ENCODE measurements at places on chromosomes 1 and 21.
A peak's percentile ranks its signal among the peaks of the same experiment; 100 is the strongest.

DNA sequence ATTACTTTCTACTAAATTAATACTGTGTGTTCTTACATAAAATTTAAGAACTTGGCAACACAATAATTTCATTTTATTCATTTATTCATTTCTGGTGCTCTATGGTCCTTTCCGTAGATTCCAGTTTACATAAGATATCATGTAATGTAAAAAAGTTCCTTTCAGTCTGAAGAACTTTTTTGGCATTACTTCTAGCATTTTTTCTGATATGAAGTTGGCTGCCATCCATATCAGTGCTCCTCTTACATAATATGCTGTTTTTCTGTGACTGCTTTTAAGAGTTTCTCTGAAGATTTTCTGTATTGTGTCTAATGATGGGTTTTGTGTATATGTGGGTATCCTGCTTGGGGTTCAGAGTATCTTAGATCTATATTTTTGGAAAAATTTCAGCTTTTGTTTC, 34.8 kb downstream of the LIN9 start:
- no peak for DNase-seq

DNA sequence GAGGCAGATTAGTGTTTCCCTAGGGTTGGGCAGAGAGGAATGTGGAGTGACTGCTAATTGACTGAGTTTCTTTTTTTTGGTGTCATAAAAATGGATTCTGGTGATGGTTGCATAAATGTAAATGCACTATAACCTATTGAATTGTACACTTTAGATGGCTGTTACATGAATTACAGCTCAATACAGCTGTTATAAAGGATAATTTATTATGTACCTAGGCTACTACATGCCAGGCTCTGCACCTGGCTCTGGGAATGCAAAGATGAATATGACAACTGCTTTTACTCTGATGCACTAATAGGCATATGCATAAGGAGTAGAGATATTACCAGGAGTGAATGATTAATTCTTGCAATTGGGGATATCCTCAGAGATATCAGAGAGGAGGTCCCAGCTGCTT, 345.3 kb downstream of the PTBP2 start:
- no peak for DNase-seq

- peak; percentile 53 for DNase-seq
Observed at GRCh38 chr1:151993734-151994496, at the start of gene S100A10. Gene S100A10 (minus strand): TSS chr1:151993859. CDS start chr1:151986230, 7,629 bp downstream.

DNA sequence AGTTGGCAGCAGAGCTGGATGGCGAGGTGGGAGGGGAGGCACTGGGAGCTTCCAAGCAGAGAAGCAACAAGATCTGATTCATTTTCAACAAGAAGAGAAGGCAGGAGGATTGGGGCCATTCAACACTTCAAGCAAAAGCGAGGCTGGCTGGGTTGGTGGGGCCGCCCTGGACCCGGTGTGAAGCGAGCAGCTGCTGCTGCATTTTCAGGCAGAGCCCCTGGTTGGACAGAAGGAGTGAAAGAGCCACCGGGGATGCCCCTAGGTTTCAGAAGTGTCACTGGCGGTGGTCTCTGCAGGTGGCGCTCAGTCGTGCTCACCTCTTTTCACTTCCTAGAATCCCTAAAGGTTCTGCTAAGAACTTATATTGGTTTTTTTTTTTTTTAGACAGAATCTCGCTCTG, 18.0 kb downstream of the SLC2A7 start:
- no peak for DNase-seq

- no peak for DNase-seq
Observed at GRCh38 chr21:29499734-29500343, 201.1 kb downstream of the BACH1 start.

DNA sequence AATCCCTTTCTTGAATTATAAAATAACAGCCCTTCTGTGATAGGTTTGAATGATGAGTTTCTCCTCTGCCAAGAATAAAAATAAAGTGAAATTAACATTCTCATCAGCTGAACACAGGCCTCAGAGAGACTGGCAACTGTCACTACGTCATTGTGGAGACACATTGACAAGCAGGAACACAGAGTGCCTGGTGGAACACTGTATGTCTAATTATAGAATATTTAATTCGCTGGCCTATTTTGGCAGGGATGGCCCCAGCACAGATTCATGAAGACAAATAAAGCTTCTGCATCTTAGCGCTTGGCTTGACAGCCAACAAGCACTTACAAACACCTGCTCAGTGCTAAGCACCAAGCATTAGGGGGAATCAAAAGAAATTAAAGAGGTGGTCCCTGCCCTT, 52.0 kb upstream of the SMYD2 start:
- DNase-seq = no peak

- no peak for DNase-seq
Observed at GRCh38 chr1:1597275-1597930, 2.5 kb downstream of the FNDC10 start.

- no peak for DNase-seq
Observed at GRCh38 chr1:38833146-38833545, 26.4 kb downstream of the RRAGC start.

- no peak for DNase-seq
Observed at GRCh38 chr21:34916446-34916845, 132.7 kb downstream of the RUNX1 start.

- no peak for DNase-seq
Observed at GRCh38 chr1:184110272-184111204, 59.0 kb downstream of the TSEN15 start.

GRCh38 chr1:233554037-233554436, 59.9 kb upstream of the KCNK1 start:
- no peak for DNase-seq

- DNase-seq = no peak
Observed at GRCh38 chr1:212237651-212238050, 47.6 kb upstream of the PPP2R5A start.

DNA sequence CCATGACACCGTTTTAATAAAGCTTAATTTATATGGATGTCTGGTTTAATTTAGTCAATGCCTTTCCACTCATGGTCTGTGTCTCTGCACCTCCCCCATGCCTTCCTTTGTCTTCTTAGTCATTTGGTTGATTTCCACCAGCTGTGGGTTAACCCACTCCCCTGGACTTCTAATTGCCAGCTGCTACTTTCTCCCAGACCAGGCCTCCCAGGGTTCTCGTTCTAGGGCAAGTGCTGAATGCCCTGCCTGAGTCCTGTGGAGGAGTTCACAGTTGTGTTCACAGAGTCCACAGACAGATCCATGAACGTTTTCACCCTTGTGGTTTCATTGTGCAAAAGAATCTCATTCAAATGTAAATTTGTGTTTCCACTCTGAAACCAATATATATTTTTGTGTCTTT, 243.4 kb downstream of the NUF2 start:
- no peak for DNase-seq

- no peak for DNase-seq
Observed at GRCh38 chr1:9201401-9202239, 33.0 kb upstream of the H6PD start.

GRCh38 chr1:99784143-99784542, 17.7 kb upstream of the FRRS1 start:
- DNase-seq = no peak

- DNase-seq = no peak
Observed at GRCh38 chr1:88035578-88035977, 648.5 kb upstream of the PKN2 start.

DNA sequence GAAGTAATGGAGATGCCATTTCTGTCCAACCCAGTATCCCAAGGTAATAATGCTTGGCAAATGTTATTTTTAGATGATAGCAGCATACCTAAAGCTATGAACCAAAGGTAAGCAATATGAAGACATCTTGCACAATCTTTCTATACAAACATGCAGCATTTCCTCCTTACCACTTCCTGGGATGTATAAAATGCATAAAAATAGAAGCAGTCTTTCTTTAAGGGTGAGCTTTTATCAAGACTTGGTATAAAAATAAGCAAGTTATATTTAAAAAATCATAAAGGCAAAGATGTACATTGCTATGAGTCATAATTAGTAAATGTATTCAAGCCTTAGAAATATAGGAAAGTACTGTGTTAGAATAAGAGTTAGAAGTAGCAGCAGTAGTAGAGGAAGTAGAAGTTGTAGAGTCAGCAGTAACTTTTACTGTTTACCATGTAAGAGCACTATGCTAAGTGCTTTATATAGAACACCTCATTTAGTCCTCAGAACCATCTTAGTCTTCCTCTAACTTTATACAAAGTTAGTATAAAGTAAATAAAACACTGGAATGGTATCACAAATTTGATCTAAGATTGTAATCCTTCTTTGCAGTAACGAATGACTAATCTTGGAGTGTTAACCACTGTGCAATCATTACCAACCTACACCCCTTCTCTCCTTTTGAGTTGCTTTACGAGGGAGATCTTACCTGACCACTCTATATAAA, 371.3 kb downstream of the VAV3 start:
- DNase-seq = no peak

- DNase-seq = no peak
Observed at GRCh38 chr1:225996946-225997545, 2.1 kb downstream of the SDE2 start.

GRCh38 chr1:225548140-225548857, 104.6 kb downstream of the ENAH start:
- no peak for DNase-seq

- DNase-seq = no peak
Observed at GRCh38 chr1:225626698-225627097, 26.2 kb downstream of the ENAH start.

GRCh38 chr1:156471496-156472490, 28.8 kb downstream of the MEF2D start:
- no peak for DNase-seq

DNA sequence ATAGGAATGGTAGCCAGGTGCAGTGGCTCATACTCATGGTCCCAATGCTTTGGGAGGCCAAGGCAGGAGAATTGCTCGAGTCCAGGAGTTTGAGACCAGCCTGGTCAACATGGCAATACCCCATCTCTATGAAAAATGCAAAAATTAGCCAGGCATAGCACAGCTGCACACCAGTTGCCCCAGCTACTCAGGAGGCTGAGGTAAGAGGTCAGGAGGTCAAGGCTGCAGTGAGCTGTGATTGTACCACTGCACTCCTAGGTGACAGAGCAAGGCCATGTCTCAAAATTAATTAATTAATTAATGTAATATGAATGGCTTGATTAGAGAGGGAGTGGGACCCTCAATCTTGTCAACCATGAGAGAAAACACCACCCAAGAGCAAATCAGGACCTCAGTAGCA, 198.7 kb upstream of the DUSP10 start:
- no peak for DNase-seq

DNA sequence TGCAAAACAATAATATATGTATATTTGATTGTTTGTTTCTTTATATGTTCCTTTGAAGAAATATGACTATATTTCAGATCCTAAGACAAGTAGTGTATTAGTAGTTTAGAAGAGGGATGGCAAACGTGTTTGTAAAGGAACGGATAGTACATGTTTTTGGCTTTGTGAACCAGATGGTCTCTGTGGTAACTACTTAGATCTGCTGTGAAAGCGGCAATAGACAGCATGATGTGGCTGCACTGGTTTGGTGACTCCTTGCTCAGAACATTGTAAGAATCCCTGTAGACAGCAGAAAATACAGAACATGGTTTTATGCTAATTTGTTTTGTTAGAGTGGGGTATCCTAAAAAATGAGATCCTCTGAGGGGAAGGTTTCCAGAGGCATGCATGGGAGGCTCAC, 3.1 kb downstream of the ACADM start:
- DNase-seq = no peak

DNA sequence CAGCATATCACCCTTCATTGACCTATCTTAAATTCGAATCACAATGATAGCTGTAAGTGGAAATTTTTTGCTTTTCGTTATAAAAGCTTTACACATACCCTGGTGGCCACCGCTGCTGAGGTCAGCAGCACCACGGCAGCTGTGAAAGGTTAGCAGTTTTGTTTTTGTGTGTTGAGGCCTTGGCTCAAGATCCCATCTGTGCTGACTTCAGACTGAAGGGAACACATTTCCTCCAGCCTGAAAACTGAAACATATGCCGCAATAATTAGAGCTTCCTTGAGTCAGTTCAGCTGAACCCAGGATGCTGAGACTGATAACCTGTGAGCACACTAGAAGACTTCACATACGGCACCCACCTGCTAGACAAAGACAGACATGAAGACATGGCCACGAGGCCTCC, 103.0 kb downstream of the SMYD3 start:
- no peak for DNase-seq

GRCh38 chr21:37207441-37208009, 59.6 kb downstream of the VPS26C start:
- no peak for DNase-seq

DNA sequence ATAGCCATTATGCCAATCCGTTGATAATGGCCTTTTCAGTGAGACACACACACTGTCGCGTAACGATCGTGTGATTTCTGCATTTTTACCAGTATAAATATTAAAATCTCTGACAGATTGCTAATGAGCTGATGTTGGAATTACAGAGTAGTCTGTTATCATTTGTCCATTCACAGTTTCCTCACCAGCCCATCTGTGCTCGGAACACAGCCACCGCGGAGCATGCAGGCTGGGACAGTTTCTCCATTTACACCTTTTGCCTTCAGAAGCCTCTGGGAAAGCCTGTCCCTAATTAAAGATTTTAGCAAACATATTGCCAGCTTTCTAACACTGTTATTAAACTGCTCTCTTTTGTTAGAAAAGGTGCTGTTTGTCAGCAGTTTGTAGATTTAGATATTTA, 82.2 kb upstream of the BARHL2 start:
- no peak for DNase-seq

DNA sequence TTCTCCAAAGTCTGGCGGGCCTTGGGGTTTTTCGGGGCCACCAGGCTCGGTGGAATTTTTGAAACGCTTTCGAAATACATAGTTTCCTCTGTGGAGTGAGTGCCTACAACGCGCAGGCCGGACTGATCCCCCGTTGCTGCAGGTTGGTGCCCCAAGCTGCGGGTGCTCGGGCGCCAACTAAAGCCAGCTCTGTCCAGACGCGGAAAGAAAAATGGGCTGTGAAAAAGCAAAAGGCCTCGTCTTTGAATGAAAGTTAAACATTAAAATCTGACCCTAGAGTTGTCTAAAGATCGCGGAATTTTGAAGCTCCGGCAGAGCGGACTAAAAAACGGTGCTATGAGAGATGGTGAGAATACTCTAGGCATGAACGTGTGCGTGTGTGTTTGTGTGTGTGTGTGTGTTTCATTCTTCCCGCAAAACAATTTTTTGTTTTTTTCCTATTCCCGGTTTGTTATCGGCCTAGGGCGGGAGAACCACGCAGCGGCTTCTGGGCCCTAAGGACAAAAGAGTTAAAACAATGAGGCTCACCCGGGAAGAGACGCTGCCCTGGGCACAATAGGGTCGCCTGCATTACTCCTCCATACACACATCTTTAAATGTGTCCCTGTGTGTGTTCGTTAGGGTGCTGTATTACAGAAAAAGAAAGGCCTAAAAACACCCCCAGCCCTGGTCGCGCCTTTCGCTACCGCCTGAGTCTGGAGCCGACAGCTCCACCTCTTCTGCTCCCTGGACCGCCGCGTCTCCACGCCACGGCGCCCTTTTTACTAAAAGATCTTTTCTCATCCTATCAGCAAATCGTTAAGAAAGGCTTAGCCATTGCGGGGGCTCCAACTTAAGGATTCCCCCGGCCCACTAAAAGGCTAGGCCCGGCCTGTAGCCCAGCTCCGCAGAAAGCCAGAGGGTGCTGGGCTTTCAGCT, 3.2 kb downstream of the TBX15 start:
- DNase-seq = no peak

- DNase-seq = no peak
Observed at GRCh38 chr1:56572334-56573050, 6.9 kb downstream of the PLPP3 start.

- DNase-seq = no peak
Observed at GRCh38 chr1:87268111-87268510, 60.6 kb upstream of the LMO4 start.

Data from stimulated activated CD4-positive, alpha-beta T cell treated with anti-CD3 and anti-CD28 coated beads, Interleukin-1b, Interleukin-23, amount 100 ng/mL, for 4 hours (primary cell).